ENCODE measurements at places on chromosomes 4 and X.

DNA sequence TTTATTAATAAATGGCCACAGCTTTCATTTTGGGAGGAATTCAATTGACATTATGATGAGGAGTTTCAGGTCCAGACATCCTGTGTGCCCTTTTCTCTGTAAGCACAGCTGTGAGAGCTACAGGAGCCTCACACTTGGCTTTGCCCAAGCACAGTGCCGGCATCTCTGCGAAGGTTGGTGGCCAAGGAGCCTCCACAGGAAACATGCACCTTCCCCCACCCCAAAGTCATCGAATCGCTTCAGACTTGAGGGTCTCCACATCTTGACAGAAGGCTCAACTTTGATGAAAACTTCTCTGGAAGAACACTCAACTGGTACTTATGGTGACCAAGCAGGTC, 100.0 kb downstream of the SYNPO2 start:
- no peak for DNase-seq

GRCh38 chr4:100009490-100009889, 59.4 kb upstream of the H2AZ1 start:
- no peak for DNase-seq

DNA sequence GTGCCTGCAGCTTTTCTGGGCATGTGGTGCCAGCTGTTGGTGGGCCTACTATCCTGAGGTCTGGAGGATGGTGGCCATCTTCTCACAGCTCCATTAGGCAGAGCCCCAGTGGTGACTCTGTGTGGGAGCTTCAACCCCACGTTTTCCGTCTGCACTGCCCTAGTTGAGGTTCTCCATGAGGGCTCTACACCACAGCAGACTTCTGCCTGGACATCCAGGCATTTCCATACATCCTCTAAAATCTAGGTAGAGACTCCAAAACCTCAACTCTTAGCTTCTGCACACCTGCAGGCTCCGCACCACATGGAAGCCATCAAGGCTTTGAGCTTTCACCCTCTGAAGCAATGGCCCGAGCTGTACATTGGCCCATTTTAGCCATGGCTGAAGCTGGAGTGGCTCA, 153.3 kb upstream of the PGRMC2 start:
- no peak for DNase-seq

DNA sequence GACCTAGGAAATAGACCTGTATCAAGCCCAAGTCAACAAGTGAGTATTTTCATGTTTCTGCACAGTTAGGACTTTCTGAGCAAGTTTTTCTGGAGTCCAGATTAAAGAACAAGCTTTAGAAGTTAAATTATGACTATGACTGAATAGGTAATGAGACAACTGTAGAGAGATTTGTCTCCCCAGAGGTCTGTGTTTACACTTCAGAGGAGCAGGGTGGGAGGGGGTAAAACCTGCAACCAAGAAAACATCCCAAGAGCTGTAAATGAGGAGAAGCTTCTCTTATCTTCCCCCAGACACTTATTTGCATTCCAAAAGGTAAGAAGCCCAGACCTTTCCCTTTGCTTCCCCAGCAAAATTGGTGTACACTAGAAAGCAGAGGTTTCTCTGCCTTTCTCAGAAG, 22.1 kb upstream of the CEP135 start:
- no peak for DNase-seq

DNA sequence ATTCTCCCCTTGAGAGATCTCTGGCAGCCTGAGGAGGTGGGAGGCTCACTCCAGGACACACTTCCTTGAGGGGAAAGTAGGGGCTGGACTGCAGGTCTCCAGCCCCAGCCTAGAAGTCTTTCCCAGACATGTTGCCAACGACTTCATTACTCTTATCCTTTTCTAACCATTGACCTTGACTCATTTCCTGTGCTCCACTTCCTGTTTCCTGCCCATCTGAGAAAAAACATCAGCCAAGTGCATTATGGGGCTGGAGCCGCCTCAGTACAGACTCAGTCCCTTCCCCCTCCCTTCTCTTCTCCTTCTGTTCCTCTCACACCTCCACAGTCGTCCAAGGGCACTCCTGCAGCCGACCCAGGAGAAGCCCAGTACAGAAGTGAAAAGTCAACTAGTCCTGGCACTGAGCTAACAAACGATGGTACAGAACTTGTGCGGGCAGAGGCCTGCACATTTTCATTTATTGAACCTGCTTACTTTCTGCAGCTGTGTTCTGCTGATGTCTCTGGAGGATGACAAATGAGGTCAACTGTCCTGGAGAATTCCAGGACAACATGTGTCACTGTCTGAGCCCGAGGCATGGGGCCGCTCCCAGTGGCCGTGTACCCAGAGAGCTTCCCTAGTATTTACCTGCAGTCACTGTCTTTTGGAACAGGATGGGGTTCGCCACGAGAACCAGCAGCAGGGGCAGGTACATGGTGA, 20.1 kb downstream of the GPR143 start:
- DNase-seq: no peak

GRCh38 chr4:48254381-48255071, 15.1 kb downstream of the TEC start:
- no peak for DNase-seq

DNA sequence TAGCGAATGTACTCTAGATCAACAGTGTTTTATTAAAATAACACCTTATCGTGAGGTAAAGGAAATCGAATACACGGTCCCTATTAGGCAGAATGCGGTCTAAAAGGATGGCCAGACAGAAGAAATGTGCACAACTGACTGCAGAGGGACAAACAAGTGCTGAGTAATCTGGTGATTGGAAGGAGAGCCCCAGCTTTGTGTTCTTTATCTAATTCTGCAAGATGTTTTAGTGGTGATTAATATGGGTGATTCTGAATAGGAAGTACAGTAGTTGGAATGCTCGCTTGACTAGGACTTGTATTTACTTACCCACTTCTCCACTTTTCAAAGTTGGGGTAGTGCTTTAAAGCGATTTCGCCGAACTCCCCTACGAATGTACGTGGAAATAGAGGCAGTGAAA, 1.2 kb downstream of the WDR44 start:
- DNase-seq: no peak

Data from bone marrow (tissue), 2 donors.